Stimulated activated CD8-positive, alpha-beta memory T cell treated with anti-CD3 and anti-CD28 coated beads, Interleukin-4, amount 100 ng/mL, for 1 hour (primary cell): ENCODE measurements at places on chromosomes 7 and 10.

- no peak for DNase-seq
Observed at GRCh38 chr7:77799078-77799964, 748 bp downstream of the PHTF2 start.

- no peak for DNase-seq
Observed at GRCh38 chr7:129796186-129796775, 156.5 kb downstream of the UBE2H start.

- no peak for DNase-seq
Observed at GRCh38 chr7:24971333-24972165, 8.4 kb downstream of the OSBPL3 start.

GRCh38 chr10:102593804-102594079 lies 50.5 kb upstream of the TRIM8 start:
- no peak for DNase-seq

GRCh38 chr7:41313171-41313570 lies 389.7 kb downstream of the INHBA start:
- DNase-seq = no peak

DNA sequence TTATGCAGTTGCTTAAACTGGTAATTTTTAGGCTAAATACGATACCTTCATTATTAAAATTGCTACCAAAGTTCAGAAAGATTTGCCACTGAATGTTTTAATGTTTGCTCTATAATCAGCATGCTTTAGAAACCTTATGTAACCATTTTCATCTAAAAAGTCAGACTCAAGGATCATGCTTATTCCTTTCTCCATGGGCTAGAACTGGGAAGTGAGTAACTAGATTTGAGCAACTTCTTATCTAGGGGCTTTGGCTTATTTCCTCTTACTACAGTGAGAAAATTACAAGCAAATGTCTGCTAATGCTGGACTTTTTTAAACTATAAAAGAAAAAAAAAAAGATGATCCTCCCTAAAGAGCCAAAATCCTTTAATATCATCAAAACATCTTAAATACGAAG lies 215.9 kb downstream of the CRPPA start:
- no peak for DNase-seq

GRCh38 chr7:50956522-50957155 lies 173.9 kb upstream of the GRB10 start:
- DNase-seq = no peak
